ENCODE measurements at places on chromosomes 7 and 10.

DNA sequence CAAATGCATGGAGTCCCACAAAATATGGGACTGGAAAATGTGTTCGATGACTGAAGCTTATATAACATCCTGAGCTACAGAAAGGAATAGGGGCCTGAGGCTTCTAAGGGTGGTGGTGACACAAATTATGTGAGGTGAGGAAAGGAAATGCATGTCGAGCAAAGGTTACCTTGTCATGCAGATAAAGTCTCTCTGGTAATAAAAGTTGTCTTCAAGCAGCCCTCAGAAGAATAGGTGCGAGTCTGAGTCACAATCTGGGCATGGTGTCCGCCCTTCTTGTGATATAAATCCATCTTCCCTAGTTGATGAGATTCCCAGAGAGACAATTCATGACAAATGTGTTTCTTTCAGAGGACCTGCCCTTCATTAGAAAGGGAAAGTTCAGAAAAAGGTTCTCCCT, 985.2 kb upstream of the C7orf33 start:
- DNase-seq = no peak

- no peak for DNase-seq
Measured at GRCh38 chr7:50791363-50791937, 8.8 kb upstream of the GRB10 start.

DNA sequence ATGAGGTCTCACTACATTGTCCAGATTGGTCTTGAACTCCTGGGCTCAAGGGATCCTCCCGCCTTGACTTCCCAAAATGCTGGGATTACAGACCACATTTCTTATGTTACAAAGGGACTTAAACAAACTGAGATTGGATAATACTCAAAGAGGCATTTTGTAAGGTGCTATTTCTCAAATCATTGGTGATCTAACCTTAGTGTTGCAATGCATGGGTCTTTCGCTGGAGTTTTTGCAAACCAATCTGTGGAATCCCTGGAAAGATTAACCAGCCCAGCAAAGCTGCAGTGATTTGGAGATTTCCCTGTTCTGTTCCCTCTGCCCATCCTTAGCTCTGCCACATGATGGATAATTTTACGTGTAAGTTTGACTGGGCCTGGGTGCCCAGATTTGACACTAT, 20.4 kb upstream of the ECHDC3 start:
- no peak for DNase-seq

DNA sequence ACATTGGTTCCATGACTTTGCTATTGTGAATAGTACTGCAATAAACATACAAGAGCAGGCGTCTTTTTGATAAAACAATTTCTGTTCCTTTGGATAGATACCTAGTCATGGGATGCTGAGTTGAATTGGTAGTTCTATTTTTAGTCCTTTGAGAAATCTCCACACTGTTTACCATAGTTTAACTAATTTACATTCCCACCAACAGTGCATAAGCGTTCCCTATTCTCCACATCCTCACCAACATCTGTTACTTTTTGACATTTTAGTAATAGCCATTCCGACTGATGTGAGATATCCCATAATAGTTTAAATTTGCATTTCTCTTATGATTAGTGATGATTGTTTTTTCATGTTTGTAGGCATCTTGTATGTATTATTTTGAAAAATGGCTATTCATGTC, 707.0 kb downstream of the SORCS1 start:
- no peak for DNase-seq

- DNase-seq = no peak
Measured at GRCh38 chr7:114659409-114660125, 245.0 kb downstream of the FOXP2 start.

DNA sequence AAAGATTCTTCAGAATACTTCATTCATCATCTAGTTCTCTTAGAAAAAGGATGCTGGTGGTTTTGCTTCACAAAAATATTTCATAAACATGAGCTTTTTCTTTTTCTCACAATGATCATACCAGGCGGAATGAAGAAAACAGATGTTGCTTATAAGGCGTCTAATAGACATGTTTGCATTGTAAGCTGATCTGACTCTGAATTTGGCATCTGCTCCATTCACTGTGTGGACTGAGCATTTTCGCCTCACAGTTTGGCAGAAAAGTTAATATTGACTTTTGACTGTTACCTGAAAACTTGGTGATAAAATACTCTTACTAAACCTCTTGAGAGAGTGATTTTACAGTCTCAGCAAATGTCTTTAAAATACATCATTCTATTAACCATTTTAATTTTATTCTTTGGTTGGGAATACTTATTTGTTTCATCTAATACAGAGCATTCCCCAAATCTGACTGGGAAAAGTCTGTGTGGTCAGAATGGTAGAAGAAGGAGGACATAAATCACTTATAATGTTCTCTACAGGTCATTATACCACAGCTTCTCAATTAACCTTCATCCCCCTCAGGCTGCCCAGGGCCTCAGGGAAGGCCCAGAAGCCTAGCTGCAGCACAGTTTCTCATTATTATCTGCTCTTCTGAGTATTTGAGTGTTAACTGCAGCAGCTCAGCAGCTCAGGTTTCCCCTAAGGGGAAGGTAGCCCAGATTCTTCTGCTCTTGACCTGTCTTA, 121.6 kb upstream of the KAT6B start:
- no peak for DNase-seq

GRCh38 chr7:126493801-126494200, 758.9 kb downstream of the GRM8 start:
- DNase-seq = no peak

DNA sequence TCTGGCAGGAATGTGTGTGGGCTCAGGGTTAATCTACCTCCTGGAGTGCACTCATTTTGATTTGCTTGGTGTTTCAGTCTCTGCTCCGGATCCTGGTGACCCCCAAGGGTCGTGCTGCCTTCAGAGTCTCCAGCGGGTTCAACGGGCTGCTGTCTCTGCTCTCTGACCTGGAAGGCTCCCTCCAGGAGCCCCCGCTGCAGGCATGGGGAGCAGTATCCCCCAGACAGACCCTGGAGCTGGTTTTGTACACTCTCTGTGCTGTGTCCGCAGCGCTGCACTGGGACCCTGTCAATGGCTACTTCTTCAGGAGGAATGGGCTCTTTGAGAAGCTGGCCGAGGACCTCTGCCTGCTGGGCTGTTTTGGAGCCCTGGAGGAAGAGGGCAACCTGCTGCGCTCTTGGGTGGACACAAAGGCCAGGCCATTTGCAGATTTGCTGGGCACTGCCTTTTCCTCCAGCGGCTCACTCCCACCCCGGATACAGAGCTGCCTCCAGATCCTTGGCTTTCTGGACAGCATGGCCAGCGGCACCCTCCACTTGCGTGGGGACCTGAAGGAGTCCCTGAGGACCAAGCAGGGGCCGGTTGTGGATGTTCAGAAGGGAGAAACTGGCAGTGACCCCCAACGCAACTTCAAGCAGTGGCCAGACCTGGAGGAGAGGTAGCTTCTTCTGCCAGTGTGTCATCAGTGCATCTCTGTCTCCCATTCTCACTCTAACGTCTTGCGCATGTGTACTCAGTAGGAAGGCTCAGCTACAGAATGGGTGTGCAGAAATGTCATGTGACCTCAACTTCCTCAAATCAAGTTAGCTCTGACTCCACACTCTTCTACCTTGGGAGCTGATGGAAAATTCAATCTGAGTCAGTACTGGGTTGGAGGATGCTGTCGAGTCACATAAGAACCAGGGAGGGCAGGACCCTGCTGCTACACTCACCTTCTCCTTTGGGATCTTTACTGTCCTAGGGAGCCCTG, 58.5 kb downstream of the WDFY4 start:
- DNase-seq = no peak

GRCh38 chr7:29345590-29345989, 151.0 kb downstream of the CHN2 start:
- DNase-seq = no peak

GRCh38 chr7:51732951-51733350, 416.3 kb upstream of the COBL start:
- DNase-seq = no peak

All from mesothelial cell of epicardium (in vitro differentiated cells).